Renal cortex interstitium (tissue), 15 donors: ENCODE measurements at places on chromosomes 11 and 22. TPM values are rescaled to one million over a fixed set of nuclear protein-coding genes. Genes with fewer than 3 reads are reported as not detected.

GRCh38 chr11:65532388-65533064 lies 7.6 kb downstream of the SCYL1 start:
- DNase-seq: no peak

- no peak for DNase-seq
Observed at GRCh38 chr22:43560651-43561050, 148.8 kb downstream of the MPPED1 start.

DNA sequence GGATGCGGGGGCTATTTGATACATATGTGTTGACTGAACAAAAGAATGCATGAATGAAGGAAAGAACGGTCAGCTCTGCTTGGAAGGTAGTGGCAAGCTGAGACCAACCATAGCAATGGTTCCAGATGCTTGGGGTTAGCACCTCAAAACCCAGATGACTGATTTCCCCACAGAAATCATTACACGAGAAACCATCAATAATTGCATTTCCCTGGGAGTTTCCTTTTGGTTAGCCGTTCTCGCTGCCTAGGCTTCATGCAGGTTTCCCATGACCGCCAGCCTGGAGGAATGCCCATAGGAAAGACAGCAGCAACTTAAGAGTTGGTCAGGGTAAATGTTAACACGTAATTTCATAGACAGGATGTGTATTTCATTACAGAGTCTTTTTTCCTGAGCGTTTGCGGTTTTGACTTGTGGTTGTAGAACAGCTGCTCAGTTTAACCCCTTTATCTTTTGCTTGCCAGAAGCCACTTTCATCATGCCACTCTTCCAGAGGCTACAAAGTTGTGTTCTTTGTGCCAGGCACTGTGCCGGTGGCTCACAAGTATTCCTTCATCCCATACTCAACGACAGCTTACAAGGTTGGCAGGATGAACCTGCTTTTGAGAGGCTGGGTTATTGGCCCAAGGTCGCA lies 2.8 kb downstream of the IL17RA start:
- no peak for DNase-seq

GRCh38 chr22:17319546-17319945 lies 49.7 kb upstream of the CECR2 start:
- DNase-seq: no peak

- DNase-seq: no peak
Observed at GRCh38 chr11:21631991-21632390, 560.9 kb upstream of the ANO5 start.

- DNase-seq: no peak
Observed at GRCh38 chr22:27107824-27108223, 450.4 kb downstream of the MIAT start.

DNA sequence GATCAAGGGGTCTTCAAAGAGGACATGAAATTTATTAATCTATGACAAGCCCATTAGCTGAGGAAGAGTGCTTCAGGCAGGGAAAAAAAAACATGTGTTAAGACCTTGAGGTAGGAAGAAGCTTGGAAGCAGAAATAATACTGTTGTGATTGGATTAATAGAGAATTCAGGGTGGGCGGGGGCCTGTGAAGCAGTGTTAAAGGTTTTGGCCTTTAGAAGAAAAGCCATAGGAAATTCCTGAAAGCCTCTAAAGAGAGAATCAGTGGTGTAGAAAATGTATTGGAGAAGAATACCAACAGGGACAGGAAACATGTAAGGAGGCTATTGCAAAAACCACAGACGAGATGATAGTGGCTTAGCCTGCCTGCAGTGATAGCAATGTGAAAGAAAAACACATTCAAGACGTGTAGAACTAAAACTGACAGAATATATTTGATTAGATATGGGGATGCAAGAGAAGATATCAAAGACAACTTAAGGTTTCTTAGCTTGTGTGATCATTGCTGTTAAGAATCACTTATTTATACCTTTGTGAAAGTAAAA lies 404.4 kb upstream of the ANO3 start:
- DNase-seq: no peak

DNA sequence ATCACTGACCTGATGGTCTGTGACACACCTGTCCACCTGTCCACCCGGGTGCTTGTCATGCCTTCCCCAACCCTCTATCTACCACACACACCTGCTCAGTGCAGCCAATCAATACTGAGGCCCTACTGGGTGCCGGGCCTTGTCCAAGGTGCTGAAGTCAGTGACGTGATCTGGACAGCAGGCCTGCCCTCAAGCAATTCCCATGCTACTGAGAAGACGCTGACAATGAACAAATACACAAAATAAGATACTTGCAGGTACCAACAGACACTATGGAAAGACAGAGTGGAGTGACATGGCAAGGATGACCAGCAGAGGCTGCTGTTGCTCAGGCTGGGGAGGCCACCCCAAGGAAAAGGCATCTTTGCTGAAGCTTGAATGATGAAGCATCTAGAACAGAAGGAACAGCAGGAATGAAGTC lies 21.2 kb downstream of the PLAAT3 start:
- no peak for DNase-seq

DNA sequence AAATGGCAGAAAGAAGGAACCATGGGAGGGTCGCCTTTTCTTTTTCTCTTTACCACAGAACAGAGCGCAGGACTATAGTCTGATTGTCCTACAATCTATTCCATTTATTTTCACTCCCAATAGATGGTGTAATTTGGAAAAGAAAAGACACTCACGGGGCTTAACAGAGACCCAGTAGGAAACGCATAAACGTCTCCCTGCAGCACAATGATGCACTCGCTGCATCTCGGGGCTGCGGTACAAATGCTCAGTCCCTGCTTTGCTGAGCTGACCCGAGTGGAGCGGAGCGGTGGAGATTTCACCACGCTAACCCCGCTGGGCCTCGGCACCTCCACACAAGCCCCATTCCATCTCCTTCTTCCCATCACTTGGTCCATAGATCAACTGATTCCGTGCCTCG lies 1.5 kb downstream of the FEZ1 start:
- DNase-seq: no peak

DNA sequence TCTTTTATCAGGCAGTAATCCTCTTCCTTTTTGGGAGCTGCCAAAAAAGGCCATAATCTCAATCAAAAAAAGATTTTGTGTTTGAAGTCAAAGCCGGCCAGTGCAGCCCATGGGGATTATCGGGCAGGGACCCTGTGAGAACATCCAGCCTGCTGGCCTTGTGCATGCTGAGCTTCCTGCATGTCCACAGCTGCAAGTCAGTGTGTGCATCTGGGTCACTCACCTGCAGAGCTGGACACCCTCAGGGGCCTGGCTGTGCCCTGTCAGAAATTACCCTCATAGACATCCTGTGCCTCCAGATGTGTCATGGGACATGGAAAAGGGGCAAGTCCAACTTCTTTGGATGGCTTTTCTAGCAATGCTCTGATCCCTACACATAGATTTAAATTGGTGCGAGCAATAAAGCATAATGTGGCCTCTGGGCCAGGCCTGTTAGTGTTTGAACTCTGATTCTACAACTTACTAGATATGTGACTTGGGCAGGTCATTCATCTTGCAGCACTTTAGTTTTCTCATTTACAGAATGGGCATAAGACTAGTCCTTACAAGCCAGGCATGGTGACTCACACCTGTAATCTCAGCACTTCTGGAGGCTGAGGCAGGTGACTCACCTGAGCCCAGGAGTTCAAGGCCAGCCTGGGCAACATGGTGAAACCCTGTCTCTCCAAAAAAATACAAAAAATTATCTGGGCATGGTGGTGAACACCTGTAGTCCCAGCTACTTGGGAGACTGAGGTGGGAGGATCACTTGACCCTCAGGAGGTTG lies 81.6 kb upstream of the LARGE1 start:
- DNase-seq: no peak

GRCh38 chr11:69468221-69468620 lies 13.2 kb upstream of the LINC01488 start:
- no peak for DNase-seq

DNA sequence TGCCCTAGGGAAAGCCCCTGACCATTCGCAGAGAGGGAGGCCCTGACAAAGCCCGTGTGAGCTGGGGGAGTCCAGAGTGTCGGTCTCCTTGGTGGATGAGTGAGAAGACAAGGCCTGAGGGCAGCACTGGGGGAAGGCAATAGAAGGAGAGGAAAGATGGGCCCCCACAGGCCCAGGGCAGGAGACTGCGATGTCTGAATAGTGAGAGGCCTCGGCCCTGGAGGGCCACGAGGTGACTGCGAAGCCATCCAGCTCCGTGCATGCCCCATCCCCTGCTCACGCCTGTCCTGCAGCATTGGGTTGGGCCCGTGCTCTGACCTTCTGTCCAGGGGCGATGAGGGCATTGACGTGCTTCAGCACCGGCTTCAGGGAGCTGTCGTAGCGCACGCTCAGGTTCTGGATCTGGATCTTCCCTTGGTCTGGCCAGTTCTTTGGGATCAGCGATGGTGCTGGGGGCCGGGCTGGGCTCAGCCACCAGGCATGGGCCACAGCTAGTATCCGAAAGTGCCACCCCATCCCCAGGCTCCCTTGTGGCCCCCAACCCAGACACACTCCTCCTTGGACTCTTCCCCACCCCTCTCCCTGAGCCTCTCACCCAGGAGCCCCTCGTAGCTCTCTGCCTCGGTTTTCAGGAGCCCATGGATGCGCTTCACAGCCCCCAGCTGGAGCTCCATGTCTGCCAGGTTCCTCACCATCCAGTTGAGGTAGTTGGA lies 8.3 kb upstream of the KCNJ11 start:
- DNase-seq: no peak

DNA sequence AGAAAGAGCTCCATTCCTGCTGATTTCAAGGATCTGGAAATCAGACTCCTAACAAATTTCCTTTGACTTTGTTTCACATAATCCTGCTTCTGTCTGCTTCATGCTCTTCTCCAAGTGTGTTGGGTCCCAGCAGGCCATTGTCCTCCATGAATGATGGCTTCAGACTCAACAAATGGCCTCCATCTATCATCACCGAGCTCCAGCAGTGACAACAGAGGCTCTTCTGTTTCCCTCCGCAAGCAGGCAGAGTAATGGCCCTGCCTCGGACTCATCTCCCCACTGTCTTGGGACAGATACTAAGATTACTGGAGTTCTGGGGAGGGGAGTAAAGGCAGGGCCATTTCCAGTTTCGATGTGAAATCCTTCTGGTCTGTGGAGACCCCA lies 127.3 kb downstream of the TENM4 start:
- no peak for DNase-seq

DNA sequence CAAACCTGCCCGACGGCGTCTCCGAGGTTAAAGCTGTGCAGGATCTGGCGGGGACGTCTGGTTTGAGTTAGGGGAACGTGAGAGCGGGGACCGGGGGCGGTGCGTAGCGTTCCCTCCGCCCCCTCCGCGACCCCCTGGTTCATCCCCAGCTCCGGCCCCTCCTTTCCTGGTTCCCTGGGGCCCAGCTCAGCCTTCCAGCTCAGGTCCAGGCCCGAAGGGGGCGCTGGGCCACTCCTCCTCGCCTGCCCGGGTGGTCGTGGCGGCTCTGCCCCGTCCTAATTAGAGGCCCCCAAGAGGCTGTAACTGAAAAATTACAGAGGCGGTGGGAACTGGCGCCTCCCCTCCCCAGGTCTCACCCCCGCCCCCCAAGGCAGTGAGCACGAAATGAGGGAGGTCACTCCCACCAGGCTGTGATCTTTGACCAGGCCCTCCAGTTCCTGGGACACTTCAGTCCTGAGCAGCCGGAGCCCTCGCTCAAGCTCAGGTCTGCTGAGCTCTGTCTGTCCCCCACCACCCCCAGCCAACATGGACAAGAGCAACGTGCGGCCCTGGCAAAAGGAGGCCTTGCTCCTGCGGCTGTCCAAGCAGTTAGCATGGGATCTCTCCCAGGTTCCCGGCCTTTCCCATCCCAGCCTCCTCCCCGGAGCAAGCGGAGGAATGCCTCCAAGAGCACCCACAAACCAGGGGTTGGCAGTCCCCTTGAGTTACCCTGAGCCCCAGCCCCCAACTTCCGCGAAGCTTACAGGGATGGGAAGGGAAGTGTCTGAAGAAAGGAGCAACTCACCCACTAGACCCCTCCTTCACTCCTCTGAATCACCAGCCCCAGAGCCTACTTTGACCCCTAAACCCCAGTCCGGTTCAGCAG lies 3.3 kb downstream of the CD248 start:
- no peak for DNase-seq

GRCh38 chr11:67631853-67632174 lies 2.1 kb upstream of the NUDT8 start:
- no peak for DNase-seq

- DNase-seq: no peak
Observed at GRCh38 chr11:36885154-36885553, 287.1 kb upstream of the RAG2 start.

- DNase-seq: no peak
Observed at GRCh38 chr11:1165256-1166041, 7.7 kb downstream of the MUC5AC start.

GRCh38 chr11:57426439-57426928 lies 437 bp downstream of the SLC43A3 start:
- no peak for DNase-seq

GRCh38 chr22:41876275-41876674 lies 38.6 kb downstream of the SHISA8 start:
- no peak for DNase-seq

GRCh38 chr11:125724125-125724524 lies 22.0 kb upstream of the PATE1 start:
- no peak for DNase-seq

- DNase-seq: no peak
Observed at GRCh38 chr11:17258670-17259069, 17.9 kb upstream of the NUCB2 start.

DNA sequence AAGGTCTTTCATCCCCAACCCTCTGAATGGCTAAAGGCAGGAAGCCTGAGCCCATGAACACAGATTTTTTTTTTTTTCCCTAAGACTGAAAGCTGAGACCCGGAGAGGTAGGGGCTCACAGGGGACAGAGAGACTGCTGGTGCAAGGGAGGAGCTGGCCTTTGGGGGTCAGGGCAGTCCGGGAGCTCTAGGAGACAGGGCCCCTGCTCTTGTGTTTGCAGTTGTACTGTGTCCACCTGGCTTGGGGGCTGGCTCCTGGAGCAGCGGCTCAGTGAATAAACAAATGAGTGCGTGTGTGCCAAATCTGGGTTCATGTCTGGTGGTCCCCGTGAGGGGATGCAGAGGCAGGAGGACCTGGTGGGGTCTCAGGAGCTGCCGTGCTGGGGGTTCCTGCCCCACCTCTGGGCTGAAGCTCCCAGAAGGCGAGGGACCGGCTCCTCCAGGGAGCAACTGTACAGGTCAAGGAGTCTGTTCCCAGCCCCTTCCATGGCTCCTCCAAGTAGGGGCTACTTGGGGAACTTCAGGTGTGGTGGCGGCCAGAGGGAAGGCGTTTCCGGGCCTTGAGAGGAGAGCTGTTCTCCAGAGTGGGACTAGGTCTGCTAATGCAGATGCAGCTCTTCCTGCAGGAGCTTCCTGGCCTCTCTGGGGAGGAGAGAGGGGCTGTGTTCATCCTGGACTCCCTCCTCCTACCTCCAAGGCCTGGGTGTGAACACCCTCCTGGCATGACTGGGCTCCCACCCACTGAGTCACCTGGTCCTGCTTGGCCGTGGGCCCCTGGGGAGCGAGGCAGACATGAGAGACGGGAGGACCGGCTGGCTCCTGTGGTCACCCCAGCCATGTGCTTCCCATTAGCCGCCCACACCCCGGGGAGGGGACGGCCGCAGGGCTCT lies 57.6 kb downstream of the FBXO7 start:
- DNase-seq: no peak

GRCh38 chr11:128725630-128726319 lies 31.9 kb downstream of the FLI1 start:
- DNase-seq: no peak

- no peak for DNase-seq
Observed at GRCh38 chr22:39937906-39938305, 22.3 kb upstream of the TMA7B start.

The SNAP29 gene
- 31.0 TPM for polyA plus RNA-seq

The GGT5 gene
- polyA plus RNA-seq: 16.4 TPM

The TTC36 gene
- 1.6 TPM for polyA plus RNA-seq

The OR51E1 gene
- polyA plus RNA-seq: 1.4 TPM

The RABL2B gene
- polyA plus RNA-seq: 83.8 TPM

The GRM5 gene
- 0.38 TPM for polyA plus RNA-seq

The USH1C gene
- polyA plus RNA-seq: 89.3 TPM

The TMEM218 gene
- polyA plus RNA-seq: 55.9 TPM

The GP1BB gene
- 2.8 TPM for polyA plus RNA-seq

The CHRM1 gene
- polyA plus RNA-seq: 0.11 TPM

The HPS5 gene
- 22.6 TPM for polyA plus RNA-seq
